ENCODE measurements at places on chromosomes 5 and 9. TPM values are rescaled to one million over a fixed set of nuclear protein-coding genes. Genes with fewer than 3 reads are reported as not detected.

Gene SPAG8
- total RNA-seq = 0.37 TPM

Gene TAF11L10
- total RNA-seq = not detected

Gene QRFP
- not detected for total RNA-seq

Gene ARL14EPL
- total RNA-seq = not detected

Gene COL23A1
- total RNA-seq = 5.9 TPM

- H3K27ac ChIP-seq = no peak overlapping the region
- no peaks in the 10 kb centered on the region for H3K4me1 ChIP-seq
- no peaks in the 10 kb centered on the region for H3K27me3 ChIP-seq
- H3K4me3 ChIP-seq = no peak overlapping the region
- H3K36me3 ChIP-seq = no peaks in the 10 kb centered on the region
Measured at GRCh38 chr5:117486261-117486660, 911.6 kb upstream of the SEMA6A start.

- H3K27me3 ChIP-seq = no peaks in the 10 kb centered on the region
- no peak overlapping the region for H3K4me3 ChIP-seq
- DNase-seq = no peak
- peaks cover 5% of the 10 kb centered on the region for H3K36me3 ChIP-seq
- H3K4me1 ChIP-seq = no peaks in the 10 kb centered on the region
- no peak overlapping the region for H3K27ac ChIP-seq
Measured at GRCh38 chr5:94689908-94690307, 71.4 kb downstream of the SLF1 start.

- no peak for DNase-seq
- H3K4me1 ChIP-seq = no peaks in the 10 kb centered on the region
- no peak overlapping the region for H3K4me3 ChIP-seq
- H3K36me3 ChIP-seq = no peaks in the 10 kb centered on the region
- no peaks in the 10 kb centered on the region for H3K27me3 ChIP-seq
Measured at GRCh38 chr5:174545926-174546325, 178.5 kb upstream of the MSX2 start.

- H3K4me1 ChIP-seq = peaks cover 3% of the 10 kb centered on the region
- H3K36me3 ChIP-seq = no peaks in the 10 kb centered on the region
- no peaks in the 10 kb centered on the region for H3K27me3 ChIP-seq
- no peak overlapping the region for H3K27ac ChIP-seq
Measured at GRCh38 chr9:21558615-21559401, 76.7 kb upstream of the IFNE start.

GRCh38 chr9:95494416-95495371 lies 22.1 kb downstream of the PTCH1 start:
- H3K36me3 ChIP-seq = no peaks in the 10 kb centered on the region
- peaks cover 29% of the 10 kb centered on the region for H3K4me1 ChIP-seq
- no peak for DNase-seq
- no peaks in the 10 kb centered on the region for H3K27me3 ChIP-seq

DNA sequence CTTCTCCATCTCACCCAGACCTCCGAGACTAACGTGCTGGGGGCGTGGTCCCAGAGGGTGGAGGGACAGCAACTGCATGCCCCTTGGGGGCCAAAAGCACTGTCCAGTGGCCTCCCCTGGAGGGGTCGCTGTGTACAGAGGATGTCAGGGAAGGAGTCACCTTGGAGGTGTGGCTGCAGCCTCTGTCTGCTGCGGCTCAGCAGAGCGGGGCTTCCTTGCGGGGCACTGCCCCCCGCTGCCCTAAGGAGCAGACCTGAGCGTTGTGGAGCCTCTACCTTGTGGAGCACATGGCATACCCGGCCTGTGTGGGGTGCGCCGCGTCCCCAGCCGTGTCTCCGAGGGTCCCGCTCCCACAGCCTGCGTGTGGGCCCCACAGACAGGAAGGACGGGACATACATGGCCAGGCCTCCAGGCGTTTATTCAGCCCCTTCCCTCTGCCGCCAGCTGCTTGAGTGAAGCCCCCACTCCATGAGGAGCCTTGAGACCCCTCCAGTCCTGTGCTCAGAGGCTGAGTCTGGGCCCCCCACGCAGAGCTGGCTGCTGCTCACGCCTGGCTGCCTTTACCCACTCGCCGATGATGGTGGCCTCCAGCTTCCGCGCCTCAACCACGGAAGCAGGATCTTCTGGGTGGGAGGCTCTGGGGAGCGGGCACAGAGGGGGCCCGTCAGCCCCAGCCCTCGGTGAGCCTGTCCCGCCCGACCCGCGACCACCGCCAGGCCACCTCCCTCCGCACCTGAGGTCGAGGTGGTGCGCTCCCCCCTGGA lies 4.2 kb downstream of the DPP7 start:
- no peak overlapping the region for H3K4me3 ChIP-seq
- no peak overlapping the region for H3K27ac ChIP-seq
- H3K27me3 ChIP-seq = peaks cover 26% of the 10 kb centered on the region
- no peaks in the 10 kb centered on the region for H3K4me1 ChIP-seq

DNA sequence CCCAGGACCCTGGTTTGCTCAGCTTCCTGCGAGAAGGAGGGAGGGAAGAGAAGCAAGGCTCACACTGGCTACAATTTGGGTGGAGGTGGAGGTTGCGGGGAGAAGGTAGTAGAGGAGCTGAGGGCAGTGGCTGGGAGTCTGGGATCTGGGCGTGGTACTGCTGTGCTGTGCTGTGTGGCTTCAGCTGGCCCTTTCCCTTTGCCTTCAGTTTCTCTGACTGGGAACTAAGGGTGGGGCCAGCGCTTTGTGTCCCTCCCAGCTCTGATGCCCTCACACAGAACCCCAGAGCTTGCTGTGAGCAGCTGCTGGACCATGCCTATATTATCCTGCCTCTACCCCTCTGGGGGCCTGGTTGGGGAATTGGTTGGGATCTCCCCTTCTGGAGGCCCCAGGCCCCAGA lies 60.9 kb downstream of the RGS3 start:
- no peaks in the 10 kb centered on the region for H3K27me3 ChIP-seq
- H3K36me3 ChIP-seq = no peaks in the 10 kb centered on the region
- H3K4me1 ChIP-seq = no peaks in the 10 kb centered on the region
- H3K27ac ChIP-seq = no peak overlapping the region
- DNase-seq = no peak

DNA sequence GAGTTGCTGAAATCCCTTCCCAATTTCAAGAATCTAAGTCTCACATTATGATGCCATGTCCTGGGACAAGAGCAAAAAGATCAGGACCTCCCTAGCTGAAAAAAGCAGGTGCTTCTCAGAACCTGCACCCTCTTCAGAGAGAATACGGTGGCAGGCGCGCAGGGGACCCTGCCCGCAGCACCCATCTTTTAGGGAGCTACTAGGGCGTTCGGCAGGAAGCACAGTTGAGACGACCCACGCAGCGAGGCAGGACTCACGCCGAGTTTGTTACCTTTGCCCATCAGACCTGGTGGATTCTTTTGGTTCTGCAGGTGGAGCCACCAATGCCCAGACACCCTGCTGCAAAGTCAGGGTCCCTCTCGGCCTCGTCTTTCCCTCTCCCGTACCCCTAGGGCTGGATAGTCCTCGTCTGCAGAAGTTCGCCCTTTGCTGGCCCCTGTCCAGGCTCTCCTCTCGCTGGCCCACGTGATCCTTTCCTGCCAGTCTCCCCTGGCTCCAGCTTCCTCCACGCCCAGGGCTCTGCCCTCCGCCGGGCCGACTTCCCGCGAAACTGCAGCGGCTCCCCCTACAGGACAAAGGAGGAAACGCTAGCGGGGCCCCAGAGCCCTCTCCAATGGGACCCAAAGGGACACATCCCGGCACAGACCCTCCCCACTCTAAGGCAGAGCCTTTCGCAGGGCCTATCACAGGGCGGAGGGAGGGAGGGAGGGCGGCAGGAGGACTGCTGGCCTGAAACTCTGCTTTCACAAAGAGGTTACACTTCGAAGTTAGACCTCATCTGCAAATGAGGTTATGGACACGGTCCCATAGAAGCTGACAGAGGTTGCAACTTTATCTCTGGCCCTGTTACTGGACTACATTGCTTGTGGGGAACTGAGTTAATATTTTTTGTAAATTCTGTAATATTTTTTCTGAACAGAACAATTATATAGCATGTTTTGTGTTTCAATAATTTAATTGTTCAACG lies 28.8 kb downstream of the TMEM174 start:
- peaks cover 6% of the 10 kb centered on the region for H3K27me3 ChIP-seq
- no peak overlapping the region for H3K27ac ChIP-seq
- H3K4me3 ChIP-seq = no peak overlapping the region
- no peaks in the 10 kb centered on the region for H3K36me3 ChIP-seq

DNA sequence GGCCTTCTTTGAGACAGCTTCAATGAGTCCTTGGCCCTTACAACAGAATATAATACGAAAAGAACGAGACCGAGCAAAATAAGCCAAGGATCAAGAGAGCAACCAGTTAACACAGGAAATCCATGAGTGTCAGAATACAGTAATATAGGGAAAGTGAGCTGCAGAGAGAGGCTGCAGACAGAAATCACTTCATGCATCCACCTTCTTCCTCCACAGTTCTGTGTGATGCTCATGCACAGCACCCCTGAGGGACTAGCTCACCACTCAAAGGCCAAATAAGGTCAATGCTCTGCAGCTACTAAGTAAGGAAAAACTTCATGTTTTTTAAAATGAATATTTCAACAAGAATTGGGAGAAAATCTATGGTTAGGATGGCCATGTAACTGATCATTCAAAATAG lies 257.1 kb downstream of the MCTP1 start:
- H3K27me3 ChIP-seq = no peaks in the 10 kb centered on the region
- no peak overlapping the region for H3K4me3 ChIP-seq
- H3K36me3 ChIP-seq = no peaks in the 10 kb centered on the region
- no peak overlapping the region for H3K27ac ChIP-seq
- no peaks in the 10 kb centered on the region for H3K4me1 ChIP-seq

GRCh38 chr5:133108481-133108921 lies 56.7 kb downstream of the HSPA4 start:
- DNase-seq = no peak
- H3K4me3 ChIP-seq = no peak overlapping the region
- H3K4me1 ChIP-seq = no peaks in the 10 kb centered on the region
- H3K27ac ChIP-seq = no peak overlapping the region

- no peak overlapping the region for H3K27ac ChIP-seq
- H3K27me3 ChIP-seq = no peaks in the 10 kb centered on the region
- H3K4me1 ChIP-seq = no peaks in the 10 kb centered on the region
- H3K4me3 ChIP-seq = no peak overlapping the region
- no peak for DNase-seq
Measured at GRCh38 chr5:107982703-107983425, 312.1 kb upstream of the EFNA5 start.

DNA sequence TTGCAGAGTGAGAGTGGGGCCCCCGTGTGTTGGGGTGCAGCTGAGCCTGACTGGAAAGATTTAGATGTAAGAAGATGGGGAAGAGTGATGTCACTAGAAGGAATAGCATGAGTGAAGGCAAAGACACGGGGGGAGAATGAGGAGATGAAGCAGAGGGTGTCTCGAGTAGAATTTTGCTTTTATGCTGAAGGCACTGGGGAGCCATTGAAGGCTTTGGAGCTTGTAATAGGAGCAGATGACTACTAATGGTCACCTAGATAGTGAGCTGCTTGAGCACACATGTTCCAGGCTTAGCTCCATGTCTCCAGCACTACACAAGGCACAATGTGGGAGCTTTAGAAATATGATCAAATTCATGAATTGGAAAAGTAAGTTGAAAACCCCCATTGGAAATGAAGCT lies 32.1 kb downstream of the COL15A1 start:
- peaks cover 18% of the 10 kb centered on the region for H3K27me3 ChIP-seq
- H3K36me3 ChIP-seq = no peaks in the 10 kb centered on the region
- H3K27ac ChIP-seq = no peak overlapping the region
- H3K4me1 ChIP-seq = peaks cover 4% of the 10 kb centered on the region

DNA sequence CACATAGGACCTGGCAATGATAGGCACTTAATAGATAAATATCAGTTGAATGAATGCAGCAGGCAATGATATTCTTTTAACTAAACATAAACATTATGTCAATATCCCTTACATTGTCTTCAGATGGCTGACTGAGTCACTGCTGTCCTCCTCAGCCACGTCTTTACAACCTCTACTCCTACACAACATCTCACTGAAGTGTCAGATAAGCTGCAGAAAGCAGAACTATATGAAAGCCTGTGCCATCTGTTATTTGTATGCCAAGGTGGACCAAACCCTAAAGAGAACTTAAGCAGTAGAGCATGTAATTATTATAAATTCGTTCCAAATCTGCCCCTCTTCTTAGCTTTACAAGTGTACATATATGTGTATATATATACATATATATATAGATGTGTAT lies 271.2 kb downstream of the RASEF start:
- H3K27ac ChIP-seq = no peak overlapping the region
- DNase-seq = no peak
- no peaks in the 10 kb centered on the region for H3K27me3 ChIP-seq

DNA sequence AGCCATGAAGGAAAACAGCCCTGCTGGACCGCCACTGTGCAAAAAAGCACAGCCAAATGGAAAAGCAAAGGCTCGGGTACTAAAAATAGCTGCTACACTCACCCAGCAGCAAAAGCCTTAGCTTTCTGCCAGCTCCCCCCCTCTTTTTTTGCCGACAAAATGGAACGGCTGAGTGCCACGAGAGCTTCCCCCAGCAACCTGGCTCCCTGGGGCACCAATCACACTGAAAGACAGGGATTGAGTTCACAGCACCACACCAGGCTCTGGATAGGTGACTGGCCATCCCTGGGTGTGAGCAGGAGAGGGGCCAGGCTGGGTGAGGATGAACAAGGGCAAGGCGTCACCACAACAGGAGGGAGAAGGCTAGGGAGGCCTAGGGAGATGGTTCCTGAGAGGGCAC lies 66.7 kb downstream of the SIL1 start:
- peaks cover 8% of the 10 kb centered on the region for H3K4me1 ChIP-seq
- DNase-seq = peak; percentile 57
- no peaks in the 10 kb centered on the region for H3K27me3 ChIP-seq
- no peaks in the 10 kb centered on the region for H3K36me3 ChIP-seq
- no peak overlapping the region for H3K4me3 ChIP-seq
- H3K27ac ChIP-seq = no peak overlapping the region

- H3K4me3 ChIP-seq = no peak overlapping the region
- no peaks in the 10 kb centered on the region for H3K27me3 ChIP-seq
- H3K4me1 ChIP-seq = peaks cover 33% of the 10 kb centered on the region
- peak; percentile 38 for DNase-seq
Measured at GRCh38 chr5:139473105-139473504, 2.3 kb downstream of the SMIM33 start.

DNA sequence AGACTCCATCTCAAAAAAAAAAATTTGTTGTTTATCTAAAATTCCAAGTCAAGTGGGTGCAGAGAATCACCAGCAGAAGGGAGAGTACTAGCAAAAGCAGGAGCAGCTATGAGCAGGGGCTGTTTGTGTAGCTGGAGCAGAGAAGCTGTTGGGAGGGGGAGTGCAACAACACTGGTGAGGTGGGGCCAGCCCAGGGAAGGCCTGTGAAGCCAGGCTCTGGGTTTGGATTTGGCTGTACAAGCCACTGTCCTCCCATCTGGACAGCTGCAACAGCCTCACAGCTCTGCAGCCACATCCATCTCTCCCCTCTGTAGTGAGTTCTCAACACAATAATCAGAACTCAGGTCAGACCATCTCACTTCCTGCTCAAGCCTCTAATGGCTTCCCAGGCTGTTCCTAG lies 59.4 kb downstream of the TMOD1 start:
- no peak overlapping the region for H3K4me3 ChIP-seq
- no peak overlapping the region for H3K27ac ChIP-seq
- peaks cover 6% of the 10 kb centered on the region for H3K4me1 ChIP-seq
- DNase-seq = no peak
- H3K36me3 ChIP-seq = no peaks in the 10 kb centered on the region
